Activated naive CD4-positive, alpha-beta T cell (primary cell): ENCODE measurements at places on chromosomes 6 and 20.
A peak's percentile ranks its signal among the peaks of the same experiment; 100 is the strongest.

GRCh38 chr6:112268019-112268418, 13.7 kb upstream of the LAMA4 start:
- DNase-seq: no peak

DNA sequence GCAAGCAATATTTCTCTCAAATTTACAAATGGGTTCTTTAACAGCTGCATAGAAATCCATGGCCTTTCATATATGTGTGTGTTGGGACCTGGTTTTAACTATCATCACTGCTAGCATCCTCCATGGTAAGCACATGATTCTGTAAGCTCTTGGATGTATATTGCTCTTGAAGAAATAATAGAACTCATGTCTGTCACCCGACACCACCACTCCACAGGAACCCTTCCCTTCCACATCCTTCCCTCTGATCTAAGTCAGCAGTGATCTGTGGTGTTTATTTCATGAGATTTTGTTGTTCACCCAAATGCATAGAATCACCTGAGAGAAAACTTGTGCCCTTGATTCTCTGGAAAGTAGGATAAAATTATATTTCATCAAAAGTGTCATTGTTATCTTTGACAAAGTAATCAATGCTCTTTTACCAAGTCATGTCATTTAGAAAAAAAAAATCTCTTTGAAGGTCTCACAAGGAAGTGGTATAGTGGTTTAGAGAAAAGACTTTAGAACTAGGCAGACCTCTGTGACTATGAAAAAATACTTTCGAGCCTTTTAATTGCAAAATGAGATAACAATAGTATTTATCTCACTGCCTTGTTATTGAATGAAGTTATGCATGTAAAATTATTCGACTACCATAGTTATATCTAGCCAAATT, 649.8 kb upstream of the SLC35B3 start:
- DNase-seq: no peak

GRCh38 chr20:38171675-38172043, 6.6 kb upstream of the TGM2 start:
- DNase-seq: no peak

DNA sequence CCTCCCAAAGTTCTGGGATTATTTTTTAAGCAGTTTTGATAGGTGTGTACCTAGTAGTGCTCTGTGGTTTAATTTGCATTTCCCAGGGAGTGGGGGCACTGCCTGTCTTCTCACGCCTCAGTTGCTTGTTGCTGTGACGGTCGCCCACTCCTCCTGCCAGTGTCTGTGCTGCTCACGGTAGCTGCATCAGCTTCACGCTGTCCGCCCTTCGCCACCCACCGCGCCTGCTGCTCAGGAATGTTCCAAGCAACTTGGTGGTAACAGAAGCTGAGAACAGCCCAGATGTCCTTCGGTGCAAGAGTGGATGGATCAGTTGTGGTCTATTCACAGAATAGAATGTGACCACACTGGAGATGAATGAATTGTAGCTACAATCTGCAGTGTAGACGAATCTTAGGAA, 22.9 kb downstream of the DNAJC5 start:
- no peak for DNase-seq

DNA sequence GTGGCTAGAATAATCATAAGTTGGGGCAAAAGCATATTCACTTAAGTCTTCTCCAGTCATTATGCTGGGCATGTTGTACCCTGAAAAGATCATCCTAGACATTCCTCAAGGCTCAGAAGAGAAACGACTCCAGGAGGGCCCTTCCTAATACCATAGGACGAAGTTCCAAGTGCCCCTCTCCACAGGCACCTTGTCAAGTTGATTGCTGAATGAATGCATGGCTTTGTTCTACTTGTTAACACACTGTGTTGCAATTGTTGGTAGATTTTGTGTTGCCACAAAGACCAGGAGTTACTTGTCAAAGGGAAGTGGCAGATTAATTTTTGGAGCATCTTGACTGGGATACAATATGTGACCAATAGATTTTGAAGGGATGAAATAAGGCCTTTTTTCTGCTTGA, 194.3 kb upstream of the SMLR1 start:
- no peak for DNase-seq

DNA sequence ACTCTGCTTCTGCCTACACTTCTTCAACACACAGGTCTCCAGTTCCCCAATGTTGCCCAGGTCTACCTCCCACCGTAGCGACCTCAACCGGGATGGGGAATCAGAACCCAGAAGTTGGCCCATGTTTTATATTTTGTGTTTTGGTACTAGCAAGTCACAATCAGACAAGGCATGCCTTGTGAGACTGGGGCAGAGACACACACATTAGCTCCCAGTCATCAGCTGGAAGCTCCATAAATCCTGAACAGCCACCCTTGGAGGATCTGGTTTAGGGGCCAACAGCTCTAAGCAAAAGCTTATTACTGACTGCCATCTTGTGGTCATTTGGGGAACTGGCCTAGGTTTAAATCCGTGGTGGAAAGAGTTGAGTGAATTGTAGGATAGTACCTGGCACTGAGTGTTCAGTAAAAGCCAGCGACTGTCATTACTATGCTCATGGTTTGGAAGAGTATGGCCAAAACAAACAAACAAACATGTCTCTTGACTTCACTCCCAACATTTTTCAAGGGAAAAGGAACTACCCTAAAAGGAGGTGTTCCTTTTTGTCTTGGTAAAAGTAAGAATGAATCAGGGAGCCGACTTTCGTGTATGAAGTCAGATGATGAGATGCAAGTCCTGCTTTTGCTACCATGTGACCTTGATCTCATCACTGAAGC, 40.5 kb downstream of the PIM1 start:
- DNase-seq: peak; percentile 63

DNA sequence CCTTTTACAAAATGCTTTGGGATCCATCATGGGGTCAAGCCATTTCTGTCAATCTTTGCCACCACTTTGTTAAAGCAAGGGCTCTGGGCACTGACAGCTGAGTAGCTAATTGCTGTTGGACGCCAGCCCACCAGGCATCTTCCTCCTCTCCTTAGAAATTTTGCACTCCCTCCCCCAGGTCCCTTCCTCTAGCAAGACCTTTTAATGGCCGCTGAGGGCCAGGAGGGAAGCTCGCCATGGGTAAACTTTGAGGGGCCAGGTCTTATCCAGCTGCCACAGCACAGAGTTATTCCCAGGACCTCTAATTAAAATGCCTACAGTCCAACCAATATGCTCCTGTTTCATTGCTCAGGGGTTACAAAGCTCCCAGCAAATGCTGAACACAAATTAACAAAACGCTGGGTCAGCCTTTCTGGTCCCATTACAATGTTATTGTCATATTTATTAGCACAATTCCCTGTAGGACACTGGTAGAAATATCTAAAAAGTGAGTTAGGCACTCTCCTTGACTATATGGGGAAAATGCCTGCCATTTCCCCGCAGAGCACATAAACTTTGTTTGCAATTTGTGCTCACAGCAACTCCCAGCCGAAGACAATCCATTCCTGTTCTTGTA, 16.8 kb downstream of the SCML4 start:
- DNase-seq: no peak

DNA sequence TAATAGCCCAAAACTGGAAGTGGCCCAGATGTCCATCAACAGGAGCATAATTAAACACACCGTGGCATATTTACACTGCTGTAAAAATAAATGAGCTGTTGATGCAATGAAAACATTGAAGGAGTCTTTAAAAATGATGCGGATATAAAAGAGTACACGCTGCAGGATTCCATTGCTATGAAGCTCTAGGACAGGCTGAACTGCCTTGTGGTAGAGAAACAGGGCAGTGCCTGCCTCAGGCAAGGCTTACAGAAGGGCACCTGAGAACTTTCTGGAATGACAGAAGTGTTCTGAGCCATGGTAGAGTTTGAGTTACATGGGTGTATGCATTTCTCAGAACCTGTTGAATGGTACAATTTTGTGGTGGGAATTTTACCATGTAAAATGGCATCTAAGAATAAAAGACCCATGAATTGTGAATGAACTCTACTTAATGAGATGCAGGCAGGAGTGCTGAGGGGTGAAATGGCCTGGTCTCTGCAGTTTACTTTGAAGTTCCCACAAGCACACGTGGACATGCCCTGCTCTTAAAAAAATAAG, 45.3 kb upstream of the RIN2 start:
- DNase-seq: no peak

- no peak for DNase-seq
Observed at GRCh38 chr6:157760589-157761330, 62.3 kb upstream of the SNX9 start.

- no peak for DNase-seq
Observed at GRCh38 chr6:74598462-74599393, 607.1 kb downstream of the COL12A1 start.
